ENCODE measurements at places on chromosomes 3 and 15.

DNA sequence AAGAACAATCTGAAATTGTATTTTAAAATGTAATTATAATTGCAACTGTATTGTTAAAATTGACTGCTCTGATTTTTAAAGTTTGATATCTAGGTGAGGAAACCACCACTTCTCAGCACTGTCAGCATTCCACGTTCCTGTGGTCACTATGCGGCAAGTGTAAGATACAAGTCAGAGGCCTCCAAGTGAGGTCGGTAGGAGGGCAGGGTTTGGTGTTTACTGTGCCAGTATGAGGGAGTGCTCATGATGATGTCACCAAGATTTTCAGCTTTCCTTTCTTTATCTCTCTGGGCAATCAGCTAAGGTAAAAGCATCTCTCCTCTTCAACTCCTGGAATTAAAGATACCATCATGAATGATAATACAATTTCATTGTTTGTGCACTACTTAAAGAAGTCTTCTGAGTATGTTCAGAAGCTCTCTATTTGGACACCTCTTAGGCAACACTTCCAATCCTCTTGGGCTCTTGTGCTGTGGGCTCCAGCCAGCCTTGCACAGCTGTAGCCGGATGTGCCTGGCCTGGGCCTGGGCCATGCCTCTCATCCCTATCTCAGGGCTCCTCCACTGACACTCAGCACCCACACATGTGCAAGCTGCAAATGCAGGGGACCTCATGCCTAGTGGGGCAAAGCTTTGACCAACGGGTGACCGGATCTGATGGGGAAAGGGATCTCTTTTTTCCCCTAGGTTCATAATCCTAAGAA, 42.9 kb downstream of the CCR3 start:
- DNase-seq, result no peak

DNA sequence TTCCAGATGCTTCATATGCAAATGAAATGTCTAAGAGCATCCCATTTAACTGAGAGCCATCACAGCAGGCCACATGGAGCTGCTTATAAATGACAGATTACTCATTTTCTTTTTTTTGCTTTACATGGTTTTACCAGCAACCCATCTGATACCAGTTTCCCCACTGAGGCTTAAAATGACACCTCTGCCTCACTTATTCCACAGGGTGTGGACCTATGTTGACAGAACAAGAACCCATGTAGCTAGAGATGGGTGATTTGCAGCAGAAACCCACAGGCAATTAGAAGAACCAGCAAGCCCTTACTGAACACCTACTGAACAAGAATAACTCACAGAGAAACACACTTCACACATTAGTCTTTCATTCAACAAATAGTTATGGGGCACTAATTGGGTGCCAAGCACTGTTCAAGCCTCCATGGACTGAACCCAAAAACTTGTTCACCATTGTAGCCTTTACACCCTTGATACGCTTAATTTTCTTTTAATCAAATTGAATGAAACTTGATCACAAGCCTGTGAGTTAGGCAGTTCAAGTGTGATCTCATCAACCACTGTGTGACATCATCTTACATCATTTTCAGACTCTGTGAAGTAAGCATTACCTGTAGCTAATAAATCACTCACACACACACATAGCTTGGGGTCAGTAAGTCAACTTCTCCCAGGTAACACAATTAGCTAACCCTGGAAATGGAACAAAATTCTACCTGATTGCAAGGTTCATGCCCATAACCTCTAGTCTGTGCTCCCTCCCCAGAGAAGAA, 45.4 kb downstream of the MAGI1 start:
- no peak for DNase-seq

DNA sequence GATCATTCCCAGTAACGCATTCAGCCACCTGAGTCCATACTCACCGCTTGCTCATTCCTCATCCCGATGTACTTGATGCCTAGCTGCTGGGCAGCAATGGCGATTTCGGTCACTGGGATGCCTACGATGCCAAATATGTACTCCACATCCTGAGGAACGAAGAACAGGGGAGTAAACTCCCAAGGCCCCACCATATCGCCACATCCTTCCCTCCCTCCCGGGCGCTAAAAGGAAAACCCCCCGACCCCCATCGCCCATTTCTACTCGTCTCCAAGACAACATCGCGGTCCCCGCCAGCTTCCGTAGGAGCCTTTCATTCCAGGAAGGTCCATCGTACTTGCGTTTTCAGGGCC, 347 bp downstream of the HACL1 start:
- DNase-seq, result no peak

- DNase-seq, result no peak
These were observed 1.6 kb downstream of the EIF4A2 start for GRCh38 chr3:186784820-186785494.

- no peak for DNase-seq
These were observed 83.8 kb upstream of the CHL1 start for GRCh38 chr3:112773-113172.

Data from HFF-Myc (cell line).